EH (cell line): ENCODE measurements at places on chromosomes 16 and 17.

GRCh38 chr17:46049656-46050055, 50.6 kb downstream of the STH start:
- DNase-seq = no peak

DNA sequence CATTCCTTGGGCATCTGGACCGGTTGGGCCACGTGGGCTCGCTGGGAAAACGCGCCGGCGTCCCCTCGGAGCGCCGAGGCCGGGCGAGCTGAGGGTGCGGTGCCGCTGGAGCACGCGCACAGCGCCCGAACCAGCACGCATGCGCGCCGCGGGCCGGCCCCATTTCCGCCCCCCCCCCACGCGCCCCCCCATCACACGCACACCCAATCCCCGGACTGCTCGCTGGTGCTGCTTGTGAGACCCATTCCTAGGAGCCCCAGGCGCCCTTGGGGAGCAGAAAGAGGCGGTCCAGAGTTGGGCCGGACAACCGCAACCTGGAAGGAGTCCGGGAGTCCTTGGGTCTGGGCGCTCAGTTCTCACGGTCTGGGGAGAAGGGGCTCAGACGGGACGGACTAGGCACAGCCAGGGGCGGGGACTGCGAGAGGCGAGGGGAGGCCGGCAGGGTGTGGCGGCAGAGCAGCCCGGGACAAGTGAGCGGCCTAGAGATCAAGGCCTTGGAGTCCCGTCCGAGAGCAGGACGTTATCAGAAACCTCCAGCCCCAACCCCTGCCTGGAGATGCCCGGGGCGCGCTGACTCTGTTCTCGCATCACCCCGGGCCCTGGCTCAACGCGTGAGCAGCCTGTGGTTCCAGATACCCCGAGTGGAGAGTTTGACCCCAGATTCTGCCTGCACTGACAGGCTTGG, 6.0 kb upstream of the CBX8 start:
- DNase-seq = peak; percentile 20

DNA sequence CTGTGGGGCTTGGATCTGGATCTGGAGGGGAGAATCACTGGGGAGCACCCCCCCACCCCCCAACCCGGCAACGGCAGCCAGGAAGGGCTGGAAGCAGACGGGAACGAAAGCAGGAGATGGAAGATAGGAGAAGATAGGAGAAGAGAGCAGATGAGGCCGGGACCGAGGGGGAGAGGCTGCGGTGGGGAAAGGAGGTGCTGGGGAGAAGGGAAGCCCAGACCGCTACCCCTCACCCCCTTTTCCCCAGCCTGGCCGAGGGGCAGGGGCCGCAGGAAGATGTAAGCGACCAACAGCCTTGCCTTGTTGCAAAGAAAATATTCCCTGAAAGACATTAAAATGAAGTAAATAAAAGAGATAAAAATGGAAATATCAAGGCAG, 26.8 kb upstream of the CBFA2T3 start:
- no peak for DNase-seq

GRCh38 chr17:74770498-74771318, 5.4 kb downstream of the NAT9 start:
- peak; percentile 51 for DNase-seq

GRCh38 chr17:32520737-32521404, 34.1 kb downstream of the CDK5R1 start:
- no peak for DNase-seq

DNA sequence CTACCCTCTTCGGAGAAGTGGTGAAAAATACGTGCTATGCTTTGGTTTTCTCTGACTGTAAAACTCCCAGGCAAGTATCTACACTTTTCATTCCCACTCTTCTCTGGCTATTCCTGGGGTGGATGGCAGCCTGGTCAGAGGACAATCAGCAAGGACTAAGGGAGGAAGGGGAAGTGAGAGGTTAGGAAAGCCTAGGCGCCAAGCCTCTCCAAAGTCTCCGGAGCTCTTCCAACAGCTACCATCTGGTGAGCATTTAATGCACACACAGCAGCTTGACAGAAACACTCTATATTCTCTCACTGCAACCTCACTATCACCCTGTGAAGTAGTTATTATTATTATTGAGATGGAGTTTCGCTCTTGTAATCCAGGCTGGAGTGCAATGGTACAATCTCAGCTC, 65.1 kb downstream of the WSCD1 start:
- DNase-seq = no peak

GRCh38 chr17:8806253-8806925, 7.2 kb upstream of the MFSD6L start:
- DNase-seq = no peak

- DNase-seq = peak; percentile 76
These were observed 74.9 kb downstream of the ZFHX3 start for GRCh38 chr16:72972878-72973571.

GRCh38 chr17:12641084-12641483, 24.6 kb upstream of the MYOCD start:
- DNase-seq = no peak

DNA sequence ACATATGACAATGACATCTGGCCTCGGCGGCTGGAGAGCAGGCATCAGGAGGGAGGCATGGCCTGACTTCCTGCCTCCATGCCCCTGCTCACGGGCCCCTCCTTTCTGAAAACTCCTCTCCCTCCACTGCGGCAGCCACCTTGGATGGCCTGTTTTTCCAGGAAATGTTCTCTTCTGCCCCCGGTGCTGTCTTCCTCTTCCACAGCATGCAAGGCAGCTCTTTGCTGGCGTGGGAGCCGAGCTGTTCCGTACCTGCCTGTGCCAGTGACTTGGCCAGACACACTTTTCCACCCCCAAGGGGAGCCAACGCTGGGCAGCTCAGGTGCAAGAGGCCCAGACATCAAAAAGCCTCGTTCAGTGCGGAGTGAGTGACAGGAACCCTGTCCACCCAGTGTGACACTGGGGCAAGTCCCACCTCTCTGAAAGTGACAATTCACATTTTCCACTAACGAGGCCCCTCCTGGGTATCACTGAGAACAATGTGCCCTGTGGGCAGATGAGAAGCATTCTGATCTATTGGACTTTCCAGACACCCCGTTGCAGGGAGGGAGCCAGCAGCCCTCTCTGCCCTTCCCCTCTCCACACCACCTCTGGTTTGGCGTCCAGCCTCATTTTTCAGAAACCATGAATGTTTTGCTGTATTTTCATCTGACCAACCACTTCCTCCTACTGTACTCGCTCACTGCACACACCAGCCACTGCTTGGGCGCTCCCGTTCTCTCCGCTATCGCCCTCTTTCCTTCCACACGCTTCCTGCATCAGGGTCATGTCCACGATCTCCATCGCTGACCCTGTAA, 31.2 kb downstream of the NSMCE1 start:
- peak; percentile 57 for DNase-seq

GRCh38 chr17:51768706-51769105, 389.8 kb downstream of the CA10 start:
- no peak for DNase-seq

GRCh38 chr17:57356153-57356718, 99.9 kb downstream of the MSI2 start:
- no peak for DNase-seq

DNA sequence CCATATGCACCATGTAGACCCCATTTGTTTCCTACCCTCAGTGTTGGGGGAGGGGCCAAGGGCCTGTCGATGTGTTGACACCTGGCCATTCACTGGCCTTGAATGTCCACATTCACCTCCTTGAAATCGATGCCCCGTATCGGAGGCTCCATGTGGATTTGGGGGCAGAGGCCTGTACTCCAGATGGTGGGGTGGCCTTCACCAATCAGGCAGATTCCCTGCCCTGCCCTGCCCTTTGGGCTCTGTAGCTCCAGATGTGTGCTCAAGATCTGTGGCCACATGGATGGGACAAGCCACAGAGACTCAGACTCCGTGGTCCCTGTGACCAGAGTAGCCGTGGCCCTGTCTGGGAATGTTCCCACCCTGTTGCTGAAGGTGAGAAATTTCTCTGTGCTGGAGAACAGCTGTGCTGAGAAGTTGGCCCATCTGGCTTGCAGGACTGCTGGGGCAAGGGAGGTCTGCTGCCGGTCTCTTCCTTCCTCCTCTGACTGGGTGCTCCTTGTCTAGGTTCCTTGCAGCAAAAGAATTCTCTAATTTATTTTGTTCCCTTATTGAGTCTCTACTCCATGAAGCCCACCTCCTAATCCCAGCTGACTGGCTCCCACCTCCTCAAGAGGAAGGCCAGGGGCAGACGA, 221.3 kb downstream of the SEC14L1 start:
- DNase-seq = no peak

DNA sequence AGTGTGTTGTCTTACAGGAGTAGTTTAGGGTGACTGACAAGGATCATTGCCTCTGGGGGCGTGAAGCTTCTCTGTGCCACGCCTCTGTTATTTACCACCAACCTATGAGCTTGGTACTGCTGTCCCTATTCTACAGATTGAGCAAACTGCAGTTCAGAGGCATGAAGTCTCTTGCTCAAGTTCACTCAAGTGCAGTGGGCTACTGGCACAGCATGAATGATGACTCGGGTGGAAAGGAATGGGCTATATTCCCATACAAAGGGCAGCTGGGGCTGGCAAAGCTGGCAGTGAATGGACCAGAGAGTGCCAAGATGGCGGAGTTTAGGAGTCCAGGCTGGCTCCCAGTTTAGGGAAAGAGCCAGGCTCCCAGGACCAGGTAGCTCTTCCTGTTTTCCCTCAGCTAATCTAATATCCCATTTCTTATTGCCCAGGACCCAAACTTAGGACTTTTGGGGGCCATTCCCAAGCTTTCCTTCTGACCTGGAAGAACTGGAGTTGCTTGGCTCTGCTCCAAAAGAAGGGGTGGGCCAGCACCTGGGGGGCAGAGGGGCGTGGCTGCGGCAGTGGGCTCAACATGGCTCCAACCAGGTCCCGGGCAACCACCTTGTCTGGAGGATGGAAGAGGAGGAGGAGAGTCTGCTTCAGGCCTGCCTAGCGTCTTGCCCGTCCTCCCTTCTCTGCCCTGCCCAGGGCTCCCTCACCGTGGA, 12.9 kb downstream of the PLK1 start:
- DNase-seq = peak; percentile 60

DNA sequence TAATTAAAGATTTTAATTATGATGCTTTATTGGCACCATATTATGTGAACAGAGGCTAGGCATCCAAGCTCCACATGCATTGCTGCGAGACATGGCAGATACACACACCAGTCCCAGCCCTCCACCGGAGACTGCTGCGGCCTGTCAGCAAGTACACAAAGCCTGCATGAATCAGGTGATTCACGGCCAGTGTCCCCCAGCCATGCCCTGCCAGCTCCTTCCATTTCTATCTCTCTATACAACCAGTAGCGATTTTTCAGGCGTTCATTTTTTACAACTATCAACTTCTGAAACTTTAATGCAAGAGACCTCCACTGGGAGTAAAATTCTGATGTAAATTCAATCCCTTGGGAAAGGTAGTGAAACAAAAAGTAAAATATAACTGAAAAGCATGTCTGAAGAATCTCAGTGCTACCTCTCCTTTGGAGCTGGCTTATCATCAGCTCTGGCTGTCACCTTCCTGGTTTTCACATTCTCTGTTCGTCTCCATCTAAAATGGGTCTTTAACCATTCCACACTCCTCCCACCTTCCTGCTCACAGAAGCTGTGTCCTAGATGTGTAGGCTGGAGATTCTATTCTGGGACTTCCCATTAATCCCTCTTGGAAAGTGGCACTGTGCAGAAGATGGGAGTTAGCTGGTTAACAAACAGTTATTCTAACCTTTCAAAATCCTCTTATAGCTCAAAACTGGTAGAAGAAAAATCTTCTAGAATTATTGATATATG, 32.2 kb downstream of the HS3ST3A1 start:
- DNase-seq = no peak

DNA sequence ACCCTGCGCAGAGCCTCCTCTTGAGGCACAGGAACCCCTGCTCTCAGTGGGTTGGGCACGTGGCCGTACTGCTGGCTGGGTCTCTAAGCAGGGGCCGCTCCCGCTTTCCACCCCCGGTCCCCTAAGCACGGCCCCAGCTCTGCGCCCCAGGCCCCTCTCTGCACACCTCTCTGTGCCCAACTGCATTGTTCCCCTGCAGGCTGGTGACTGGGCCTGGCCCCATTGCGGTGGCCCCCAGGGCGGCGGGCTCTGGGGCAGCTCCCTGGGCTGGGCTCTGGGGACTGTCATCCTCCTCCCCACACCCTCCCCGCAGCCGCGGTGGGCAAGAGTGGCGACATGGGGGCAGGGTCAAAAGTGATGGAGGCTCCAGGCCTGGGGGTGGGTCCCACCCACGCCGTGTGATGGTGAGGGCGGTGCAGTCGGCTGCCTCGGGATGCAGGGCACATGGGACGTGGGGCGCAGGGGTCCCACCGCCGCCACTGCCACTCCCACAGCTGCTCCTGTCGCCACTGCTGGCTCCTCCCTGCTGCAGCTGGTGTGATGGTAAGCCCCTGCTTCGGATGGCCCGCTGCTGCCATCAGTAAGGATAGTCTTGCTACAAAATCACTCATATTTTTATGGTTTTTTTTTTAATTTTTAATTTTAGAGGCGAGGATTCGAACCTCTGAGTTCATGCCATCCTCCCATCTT, 15.2 kb upstream of the ITGB3 start:
- DNase-seq = no peak
